ENCODE measurements at places on chromosomes 6 and 20.

- DNase-seq = no peak
These were observed 15.1 kb downstream of the SLC22A3 start for GRCh38 chr6:160363016-160363996.

GRCh38 chr20:19382386-19383340 lies 170.2 kb downstream of the SLC24A3 start:
- no peak for DNase-seq

DNA sequence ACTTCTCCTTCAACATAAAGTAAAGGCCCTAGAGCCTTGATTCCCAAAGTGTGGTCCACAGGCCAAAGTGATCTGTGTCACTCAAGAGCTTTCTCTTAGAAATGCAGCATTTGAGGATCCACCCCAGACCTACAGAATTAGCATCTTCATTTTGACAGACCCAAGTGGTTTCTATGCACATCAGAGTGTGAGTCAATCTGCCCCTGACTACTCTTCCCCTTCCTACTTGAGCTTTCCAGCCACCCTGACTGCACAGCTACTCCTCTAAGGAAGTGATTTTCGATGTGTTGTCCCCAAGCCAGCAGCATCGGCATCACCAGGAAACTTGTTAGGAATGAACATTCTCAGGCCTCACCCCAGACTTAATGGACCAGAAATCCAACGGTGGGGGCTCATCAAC lies 2.6 kb downstream of the MEP1A start:
- no peak for DNase-seq

DNA sequence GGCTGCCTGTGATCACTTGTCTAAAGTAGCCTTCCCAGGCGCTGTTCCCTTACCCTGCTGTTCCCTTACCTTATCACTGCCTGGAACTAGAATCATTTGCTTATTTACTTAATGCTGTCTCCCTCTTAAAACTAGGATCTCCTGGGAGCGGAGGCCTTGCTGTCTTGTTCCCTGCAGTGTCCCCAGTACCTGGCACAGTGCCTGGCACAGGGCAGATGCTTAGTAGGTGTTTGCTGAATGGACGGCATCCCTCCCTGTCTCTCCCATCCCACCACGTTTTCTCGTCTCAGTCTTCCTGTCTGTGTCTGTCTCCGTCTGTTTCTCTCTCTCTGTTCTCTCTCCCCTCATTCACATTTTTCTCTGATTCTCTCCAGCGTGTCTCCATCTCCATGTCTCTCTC lies 99.9 kb upstream of the MYL9 start:
- DNase-seq = no peak

GRCh38 chr20:17613328-17614175 lies 43.7 kb downstream of the DSTN start:
- no peak for DNase-seq

DNA sequence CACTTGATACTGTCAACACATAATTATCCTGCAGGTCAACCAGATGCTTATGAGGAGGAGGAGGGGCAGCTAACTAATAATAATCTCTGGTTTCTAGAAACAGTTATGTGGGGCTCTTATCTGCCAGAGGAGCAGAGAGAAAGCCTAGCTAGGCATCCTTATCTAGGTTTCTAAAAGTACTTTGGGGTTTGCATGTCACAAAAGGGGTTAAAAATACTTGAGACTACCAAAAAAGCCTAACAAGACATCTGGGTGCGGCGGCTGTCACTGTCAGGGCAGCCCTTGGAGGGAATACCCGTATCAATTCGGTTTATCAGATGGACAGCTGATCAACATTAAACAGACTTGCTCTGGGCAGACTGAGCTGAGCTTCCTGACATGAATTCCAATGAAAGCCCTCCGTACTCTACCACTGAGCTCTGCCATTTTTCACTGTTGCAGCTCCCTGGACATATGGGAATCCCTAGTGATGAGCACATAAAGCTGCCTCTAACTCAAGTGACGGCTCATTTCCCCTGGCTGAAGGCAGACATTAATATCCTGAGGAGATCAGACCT lies 166.6 kb downstream of the PDSS2 start:
- no peak for DNase-seq

GRCh38 chr6:144607998-144608735 lies 323.0 kb downstream of the UTRN start:
- DNase-seq = no peak

DNA sequence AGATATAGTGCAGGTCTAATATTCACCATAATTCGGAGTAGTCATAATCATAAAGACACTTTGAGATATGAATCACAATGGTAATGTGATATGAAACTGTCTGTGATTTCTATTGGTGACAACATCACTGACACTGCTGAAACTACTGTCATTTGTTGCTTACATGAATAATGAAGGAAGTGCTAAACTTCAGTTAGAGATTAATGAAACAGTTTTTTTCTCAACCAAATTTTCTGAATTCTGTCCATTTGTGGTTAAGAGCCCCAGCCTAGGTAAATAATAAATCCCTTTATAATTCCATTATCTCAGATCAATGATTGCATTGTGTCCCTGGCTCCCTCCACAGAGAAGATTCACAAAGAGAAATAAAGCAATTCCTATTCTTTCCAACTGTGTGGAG lies 122.6 kb downstream of the HIVEP2 start:
- no peak for DNase-seq

GRCh38 chr6:150176152-150176551 lies 33.3 kb downstream of the PPP1R14C start:
- DNase-seq = no peak

DNA sequence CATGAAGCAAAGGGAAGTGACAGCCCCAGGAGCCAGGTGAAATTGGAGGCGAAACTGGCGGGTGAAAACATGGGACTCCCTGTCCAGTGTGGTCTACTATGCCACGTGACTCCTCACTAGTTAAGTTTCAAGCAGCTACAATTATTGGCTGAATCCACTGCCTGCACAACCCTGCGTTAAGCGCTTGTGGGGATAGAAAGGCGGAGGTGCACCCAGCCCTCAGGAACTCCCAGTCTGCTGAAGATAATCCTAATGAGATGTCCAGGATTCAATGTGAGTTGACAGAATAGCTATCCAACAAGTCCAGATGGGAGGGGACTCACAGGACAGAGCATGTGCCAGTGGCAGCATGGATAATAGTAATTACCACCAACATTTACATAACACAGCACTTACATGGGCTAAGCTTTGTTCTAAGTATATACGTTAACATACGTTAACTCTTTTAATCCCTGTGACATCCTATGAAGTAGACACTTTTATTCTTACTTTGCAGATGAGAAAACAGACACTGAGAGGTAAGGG lies 1.8 kb downstream of the MOCS1 start:
- no peak for DNase-seq

DNA sequence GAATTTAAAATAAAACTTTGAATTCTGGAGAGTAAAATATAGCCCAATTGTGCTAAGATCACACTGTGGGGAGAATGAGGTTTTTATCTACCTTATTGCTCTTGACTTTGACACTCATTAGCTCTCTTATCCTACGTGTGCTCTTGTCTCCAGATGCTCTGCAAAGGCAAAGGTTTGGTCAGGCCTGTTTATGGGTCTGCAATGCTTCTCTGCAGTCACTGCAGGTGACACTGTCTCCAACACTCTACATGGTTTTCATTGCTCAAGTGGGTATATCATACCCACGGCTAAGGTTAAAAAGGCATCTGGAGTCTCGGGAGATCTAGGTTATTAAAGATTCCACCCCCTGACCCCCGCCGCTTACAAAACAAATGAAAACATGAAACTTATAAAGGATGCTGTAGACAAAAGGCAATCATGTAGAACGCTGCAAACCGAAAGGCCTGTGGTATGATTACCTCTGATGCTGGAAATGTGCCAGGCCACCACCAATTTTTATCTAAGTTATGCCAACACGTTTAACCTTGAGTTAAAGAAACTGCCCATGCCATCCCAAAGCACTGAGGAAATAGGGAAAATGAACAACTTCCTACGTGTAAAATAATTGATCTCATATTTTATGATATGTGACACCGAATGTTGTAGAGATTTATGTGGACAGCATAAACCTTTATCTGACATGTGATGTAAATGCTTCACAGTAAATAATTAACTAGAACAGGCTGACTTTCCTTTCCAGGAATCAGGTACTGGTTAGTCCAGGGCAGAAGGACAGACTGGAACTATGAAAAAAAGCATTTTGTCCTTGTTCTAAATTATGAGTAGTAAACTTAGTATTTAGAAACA lies 238.2 kb upstream of the NOX3 start:
- no peak for DNase-seq

DNA sequence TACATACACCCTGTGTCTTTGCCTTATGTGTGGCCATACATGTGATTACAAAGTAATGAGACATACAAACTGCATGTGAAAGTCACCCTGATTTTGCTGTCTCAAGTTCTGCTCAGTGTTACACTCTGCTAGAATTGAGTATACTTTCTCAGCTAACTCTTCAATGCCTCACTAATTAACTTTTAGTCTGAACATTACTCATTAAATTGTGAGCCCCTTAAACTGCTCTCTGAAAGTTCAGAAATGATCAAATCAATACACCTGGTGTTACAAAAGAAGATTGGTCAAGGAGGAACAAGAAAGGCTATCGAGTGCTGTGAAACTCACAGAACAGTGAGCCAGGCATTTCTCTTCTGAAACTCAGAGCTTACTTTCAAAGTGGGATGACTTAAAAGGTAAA lies 71.3 kb downstream of the MKKS start:
- DNase-seq = no peak

GRCh38 chr6:142294679-142295078 lies 7.1 kb upstream of the ADGRG6 start:
- DNase-seq = no peak

GRCh38 chr6:1802491-1803395 lies 193.0 kb downstream of the FOXC1 start:
- no peak for DNase-seq

GRCh38 chr20:34571753-34572152 lies 13.2 kb downstream of the MAP1LC3A start:
- no peak for DNase-seq

GRCh38 chr6:167855825-167856425 lies 29.2 kb downstream of the AFDN start:
- DNase-seq = no peak

- no peak for DNase-seq
These were observed 25.2 kb downstream of the SNX14 start for GRCh38 chr6:85568411-85568810.

DNA sequence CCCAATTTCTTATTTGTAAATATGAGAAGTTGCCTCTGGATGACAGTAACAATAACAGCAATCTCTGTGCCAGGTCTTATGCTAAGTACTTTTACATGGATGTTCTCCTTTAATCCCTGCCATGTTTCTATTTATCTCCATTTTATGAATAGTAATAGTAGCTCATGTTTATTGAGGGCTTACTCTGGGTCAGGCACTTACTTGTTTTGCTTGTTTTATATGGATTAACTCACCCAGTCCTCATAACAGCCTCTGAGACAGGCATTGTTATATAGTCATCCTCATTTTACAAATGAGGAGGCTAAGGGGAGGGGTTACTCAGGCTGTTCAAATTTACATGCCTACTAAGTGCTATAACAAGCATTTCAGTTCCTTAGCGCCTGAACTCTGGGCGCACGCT lies 64.3 kb downstream of the ARID1B start:
- no peak for DNase-seq

- DNase-seq = no peak
These were observed 29.3 kb downstream of the SNPH start for GRCh38 chr20:1295276-1295930.
